ENCODE measurements at places on chromosomes 1 and 21.

DNA sequence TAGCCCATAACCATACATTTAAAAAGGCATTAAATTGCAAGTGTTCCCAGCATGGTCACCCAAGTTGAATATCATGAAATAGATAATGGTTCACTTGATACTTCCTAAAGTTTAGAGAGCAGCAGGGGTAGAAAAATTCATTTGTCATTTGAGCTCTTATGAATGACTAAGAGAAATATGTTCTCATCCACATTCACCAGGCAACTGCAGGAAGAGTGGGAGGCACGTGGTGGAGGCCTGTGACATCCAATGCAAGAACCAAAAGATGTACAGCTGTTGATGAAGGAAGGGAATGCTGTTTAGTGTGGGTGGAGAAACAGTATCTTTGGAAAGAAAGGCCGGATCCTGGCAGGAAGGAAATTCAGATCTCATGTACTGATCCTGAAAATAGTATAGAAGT lies 473.1 kb downstream of the ADGRL2 start:
- no peak for DNase-seq

DNA sequence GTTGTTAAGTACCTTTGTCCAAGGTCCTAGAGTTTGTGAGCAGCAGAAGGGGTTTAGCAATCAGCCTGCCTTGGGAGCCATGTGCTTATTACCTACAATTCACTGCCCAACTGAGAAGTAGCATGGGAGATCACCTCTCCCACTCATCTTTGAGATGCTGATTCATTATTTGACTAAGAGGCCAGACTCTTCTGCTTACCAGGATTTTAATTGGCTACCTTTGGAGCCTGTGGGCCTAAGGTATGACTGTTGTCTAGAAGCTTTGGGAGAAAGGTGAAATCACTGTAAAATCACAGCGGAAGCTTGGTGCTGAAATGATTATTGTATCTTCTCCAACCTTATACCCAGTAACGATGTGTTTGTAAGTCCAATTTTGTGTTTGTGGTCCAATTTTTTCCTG lies 213.4 kb downstream of the ST6GALNAC3 start:
- DNase-seq, result no peak

DNA sequence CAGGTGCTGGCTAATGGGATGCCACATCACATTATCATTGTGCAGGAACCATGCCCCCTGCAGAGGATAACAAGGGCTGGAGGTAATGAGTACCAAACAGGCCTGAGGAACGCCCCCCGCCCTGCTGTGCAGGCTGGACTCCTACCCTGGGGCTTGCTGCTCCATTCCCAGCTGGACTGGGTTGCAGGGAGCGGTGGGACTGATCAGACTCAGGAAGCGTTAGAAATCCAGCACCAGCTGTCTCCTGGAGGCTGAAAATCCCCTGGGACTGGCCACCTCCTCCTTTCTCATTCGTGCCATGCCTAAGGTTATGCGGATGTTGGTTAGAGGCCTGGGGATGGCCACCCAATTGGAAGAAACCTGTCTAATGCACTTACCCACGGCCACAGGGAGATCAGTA lies 36.9 kb upstream of the POU3F1 start:
- no peak for DNase-seq

DNA sequence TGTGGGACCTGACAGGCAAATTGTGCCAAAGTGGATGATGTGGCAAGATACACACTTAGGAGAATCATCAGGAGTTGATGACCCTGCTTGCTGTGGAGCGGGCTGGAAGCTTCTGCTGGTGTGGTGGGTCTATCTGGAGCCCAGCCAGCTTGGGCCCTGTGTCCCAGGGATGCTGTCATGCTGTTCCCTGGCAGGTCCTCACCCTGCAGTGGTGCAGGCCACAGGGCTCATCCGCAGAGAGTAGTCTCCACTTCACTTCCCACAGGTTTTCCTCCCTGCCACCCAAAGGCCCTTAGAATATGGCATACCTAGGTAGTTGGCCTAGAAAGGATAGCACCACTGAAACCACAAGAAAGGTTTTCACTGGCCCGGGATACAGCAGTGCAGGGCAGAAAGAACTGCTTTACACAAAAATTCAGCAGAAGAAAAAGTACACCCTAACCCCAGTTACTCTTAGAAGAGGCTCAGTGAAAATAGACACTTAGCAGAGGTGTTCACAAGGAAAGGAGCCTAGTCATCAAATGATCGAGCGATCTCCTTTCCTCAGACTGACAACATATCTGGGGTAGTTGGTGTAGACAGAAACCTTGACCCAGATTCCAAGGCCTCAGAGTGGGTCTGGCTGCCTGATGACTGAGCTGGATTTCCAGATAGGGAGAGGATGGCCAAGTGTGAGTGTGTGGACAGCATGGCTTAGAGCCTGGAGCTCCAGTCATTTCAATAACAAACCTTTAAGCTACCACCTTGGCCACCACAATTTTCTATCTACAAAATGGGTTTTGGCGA lies 1.3 kb upstream of the C1orf226 start:
- DNase-seq, result no peak

DNA sequence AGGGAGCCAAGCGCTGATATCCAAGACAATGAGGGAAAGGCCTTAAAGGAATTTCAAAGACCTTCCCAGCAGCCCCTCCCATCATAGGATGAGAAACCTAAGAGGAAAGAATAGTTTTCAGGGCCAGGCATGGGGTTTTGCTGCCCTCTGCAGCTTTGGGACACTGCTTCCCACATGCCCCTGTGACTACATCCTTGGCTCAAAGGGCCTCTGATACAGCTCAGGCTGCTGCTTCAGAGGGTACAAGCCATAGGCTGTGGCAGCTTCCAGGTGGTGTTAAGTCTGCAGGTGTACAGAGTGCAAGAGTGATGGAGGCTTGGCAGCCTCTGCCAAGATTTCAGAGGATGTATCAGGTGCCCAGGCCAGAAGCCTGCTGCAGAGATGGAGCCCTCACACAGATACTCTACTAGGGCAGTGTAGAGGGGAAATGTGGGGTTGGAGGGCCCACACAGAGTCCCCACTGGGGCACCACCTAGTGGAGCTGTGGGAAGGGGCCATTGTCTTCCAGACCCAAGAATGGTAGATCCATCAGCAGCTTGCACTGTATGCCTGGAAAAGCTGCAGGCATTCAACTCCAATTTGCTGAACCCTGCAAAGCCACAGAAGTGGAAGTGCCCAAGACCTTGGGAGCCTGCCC lies 125.8 kb downstream of the SLC45A1 start:
- DNase-seq, result peak; percentile 90

- DNase-seq, result no peak
These were observed 3.9 kb upstream of the SFN start for GRCh38 chr1:26858891-26859640.
